ENCODE measurements at places on chromosomes 6 and 20.

DNA sequence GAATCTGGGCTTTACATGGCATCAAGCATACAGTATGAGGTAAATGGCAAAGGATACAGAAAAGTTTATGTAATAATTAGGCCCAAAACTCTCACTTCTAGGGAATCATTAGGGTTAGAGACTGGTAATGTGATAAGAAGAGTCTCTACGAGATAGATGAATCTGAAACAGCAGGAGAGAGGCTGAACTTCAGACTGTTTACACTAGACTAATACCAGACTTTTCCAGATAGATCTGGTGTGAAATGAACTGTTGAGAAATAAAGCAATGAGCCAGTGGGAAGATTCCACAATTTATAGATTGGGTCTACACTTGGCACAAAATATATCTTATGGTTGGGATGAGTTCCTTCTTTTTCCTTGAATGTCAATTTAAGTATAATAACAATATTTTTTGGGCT lies 134.3 kb downstream of the MAN1A1 start:
- no peak for DNase-seq

DNA sequence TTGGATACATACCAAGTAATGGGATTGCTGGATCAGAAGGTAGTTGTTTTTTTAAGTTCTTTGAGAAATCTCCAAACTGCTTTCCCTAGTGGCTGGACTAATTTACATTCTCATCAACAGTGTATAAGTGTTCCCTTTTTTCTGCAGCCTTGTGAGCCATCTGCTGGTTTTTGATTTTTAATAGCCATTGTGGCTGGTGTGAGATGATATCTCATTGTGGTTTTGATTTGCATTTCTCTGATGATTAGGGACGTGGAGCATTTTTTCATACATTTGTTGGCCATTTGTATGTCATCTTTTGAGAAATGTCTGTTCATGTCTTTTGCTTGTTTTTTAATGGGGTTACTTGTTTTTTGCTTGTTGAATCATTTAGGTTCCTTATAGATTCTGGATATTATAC lies 34.8 kb downstream of the TOP1 start:
- DNase-seq: no peak

DNA sequence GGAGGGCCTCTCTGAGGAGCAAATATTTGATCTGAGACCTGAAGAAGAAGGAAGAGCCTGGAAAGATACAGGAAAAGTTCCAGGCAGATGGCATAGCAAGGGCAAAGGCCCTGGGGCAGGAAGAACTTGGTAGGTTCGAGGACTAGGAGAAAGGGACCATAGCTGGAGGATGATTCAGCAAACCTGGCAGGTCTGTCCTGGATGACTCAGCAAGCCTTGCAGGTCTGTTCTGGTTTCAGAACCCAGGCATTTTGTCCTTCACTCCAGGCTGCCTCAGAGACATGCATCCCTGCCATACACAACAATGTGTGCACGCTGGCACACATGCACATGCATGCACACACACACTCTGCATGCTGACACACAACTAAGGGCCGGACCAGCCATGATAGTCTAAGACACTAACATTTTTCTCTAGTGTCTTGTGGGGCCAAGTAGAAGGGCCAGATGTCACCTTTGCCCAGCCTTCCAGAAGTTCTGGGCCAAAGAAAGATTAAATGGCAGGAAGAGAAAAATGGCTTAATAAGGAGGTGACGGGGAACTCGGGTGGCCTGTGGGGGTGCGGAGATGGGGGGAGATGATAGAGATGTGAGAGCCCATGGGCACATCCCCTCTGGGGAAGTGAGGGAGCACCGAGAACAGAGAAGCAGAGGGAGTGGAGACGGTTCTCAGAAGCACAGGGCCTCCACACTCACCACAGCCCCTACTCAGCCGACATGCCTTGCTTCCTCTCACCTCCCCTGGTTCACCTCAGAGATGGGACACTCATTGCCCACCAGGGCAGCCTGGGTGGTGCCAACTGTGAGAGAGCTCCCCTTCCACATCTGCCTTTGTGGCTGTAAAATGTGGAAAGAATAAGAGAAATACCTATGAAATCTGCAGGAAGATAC lies 15.4 kb upstream of the TRIB3 start:
- DNase-seq: no peak

- no peak for DNase-seq
These were observed 159.9 kb upstream of the TOP1 start for GRCh38 chr20:40868551-40869217.

- no peak for DNase-seq
These were observed 91.9 kb downstream of the FOXF2 start for GRCh38 chr6:1481286-1481685.

DNA sequence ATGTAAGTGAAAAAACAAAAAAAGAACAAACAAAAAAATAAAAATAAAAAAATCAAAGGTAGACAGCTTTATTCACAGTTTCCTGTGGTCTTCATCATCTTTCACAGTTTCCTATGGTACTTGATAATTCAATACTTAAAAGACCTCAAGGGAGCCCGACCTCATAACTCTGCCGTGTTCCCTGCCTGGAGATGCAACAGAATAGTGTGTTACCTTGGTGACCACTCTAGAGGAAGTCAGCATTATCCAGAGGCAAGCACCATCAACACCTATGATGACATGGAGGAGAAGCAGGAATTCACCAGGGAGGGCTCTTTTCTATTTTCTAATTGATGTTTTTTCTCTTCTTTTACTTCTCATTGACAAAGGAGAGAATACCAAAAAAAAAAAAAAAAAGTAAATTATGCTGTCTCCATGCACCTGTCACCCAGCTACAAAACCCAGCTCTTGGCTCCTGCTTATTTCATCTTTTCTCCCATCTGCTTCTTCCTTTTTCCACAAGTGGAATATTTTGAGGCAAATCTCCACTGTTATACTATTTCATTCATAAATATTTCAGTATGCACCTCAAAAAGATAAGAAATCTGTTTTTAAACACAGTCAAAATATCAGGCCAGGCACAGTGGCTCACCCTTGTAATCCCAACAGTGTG lies 95.8 kb upstream of the STXBP5 start:
- no peak for DNase-seq

DNA sequence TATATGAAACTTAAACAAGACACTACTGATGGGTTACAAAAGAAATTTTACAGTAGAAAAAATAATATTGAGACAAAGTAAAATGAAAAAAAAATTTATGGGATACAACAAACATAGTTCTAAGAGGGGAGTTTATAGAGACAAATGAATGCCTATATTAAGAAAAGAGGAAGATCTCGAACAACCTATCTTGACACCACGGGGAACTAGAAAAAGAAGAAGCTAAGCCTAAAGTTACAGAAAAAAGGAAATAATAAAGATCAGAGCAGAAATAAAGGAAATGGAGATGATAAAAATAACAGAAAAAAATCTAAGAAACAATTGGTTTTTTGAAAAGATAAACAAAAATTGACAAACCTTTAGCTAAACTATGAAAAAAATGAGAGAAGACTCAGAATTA lies 9.1 kb upstream of the ECHDC1 start:
- no peak for DNase-seq

GRCh38 chr6:121879149-121879548 lies 443.7 kb downstream of the GJA1 start:
- DNase-seq: no peak

DNA sequence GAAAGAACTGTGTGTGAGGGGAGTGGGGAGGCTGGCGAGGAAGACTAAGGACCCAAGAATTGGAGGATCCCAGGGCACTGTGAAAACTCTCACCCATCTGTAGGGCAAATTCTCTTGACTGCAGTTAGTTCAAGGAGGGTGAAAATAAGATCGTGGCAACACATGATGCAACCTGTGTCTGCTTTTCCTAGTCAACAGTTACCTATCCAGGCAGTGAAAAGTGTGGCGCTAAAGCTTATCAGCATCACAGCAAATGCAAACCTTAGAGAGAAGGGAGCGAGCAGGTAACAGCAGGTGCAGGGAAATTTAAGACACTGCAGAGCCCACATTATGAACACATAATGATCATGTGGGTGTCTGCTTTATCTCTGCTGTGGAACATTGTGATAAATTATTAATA lies 97.7 kb upstream of the SGK1 start:
- no peak for DNase-seq

DNA sequence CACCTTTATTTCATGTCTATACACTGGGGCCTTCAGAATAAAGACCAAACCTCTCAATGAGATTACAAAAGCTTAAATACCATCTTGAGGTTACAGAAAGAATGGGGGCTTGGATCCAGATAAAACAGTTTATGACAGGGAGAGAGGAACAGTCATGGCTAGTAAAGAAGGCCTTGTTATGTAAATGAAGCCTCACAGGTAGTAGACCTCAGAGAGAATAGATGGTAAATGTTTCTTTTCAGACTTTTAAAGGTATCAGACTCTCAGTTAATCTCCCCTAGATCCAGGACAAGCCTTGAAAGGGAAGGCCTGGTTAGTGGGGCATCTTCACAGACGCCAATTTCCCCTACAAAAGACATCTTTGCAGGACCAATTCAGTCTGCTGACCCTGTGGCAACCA lies 1325.6 kb downstream of the HACE1 start:
- no peak for DNase-seq

GRCh38 chr6:111850295-111850937 lies 22.8 kb downstream of the FYN start:
- no peak for DNase-seq

DNA sequence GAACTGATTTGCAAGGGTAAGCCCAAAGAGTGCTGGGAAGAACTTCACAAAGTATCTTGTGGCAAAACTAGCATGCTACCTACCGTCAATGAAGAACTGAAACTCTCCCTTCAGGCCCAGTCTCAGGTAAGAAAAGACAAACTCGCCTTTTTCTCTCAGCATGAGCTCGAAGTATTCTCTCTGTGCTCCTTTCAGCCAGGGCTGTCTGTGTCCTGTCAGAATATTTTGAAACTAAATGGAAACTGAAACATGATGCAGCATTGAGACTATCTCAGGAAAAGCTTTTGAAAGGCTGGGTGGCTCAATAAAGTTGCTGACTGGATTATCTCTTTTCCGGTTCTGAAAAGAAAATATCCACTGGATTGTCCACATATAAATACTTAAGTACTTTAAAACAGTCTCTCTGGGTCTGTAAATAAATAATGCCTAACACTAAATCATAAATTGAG lies 696 bp downstream of the CALHM5 start:
- DNase-seq: no peak

GRCh38 chr6:148999501-148999900 lies 252.7 kb downstream of the UST start:
- no peak for DNase-seq

- no peak for DNase-seq
These were observed 114.2 kb downstream of the COL12A1 start for GRCh38 chr6:75091467-75092190.

GRCh38 chr6:133954657-133955576 lies 1.9 kb downstream of the TBPL1 start:
- no peak for DNase-seq
